ENCODE measurements at places on chromosomes 16 and 17.
A peak's percentile ranks its signal among the peaks of the same experiment; 100 is the strongest.

DNA sequence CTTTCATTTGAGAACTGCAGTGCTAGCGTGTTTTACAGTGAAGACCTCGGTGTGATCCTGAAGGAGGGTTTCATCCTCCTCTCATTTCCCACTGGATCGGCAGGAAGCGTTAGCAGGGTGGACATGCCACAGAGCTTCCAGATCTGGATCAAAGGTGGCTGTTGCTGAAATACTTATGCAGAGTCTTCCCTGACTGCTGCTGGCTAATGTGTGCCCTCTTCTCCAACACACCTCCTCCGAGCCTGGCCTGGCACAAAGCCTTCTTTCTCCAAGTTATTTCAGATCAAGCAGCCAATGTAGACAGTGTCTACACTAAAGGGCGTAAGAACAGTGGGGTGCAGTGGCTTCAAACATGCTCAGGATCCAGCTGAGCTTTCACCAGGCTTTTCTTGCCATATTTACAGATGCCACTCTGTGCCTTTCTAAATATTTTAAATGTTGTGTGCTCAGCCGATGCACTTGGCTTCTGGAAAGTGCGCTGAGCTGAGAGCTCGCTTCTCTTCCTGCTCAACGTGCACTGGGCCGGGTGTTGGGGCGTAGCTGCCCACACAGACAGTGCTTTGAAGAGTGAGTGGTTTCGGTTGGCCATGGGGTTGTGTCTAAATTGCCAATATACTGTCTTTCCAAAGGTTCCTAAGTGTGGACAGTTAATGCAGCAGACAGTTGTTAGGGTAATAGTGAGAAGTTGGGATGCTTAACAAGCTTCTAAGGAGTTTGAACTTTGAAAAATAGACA, 2.1 kb downstream of the ZNF750 start:
- DNase-seq, result no peak

DNA sequence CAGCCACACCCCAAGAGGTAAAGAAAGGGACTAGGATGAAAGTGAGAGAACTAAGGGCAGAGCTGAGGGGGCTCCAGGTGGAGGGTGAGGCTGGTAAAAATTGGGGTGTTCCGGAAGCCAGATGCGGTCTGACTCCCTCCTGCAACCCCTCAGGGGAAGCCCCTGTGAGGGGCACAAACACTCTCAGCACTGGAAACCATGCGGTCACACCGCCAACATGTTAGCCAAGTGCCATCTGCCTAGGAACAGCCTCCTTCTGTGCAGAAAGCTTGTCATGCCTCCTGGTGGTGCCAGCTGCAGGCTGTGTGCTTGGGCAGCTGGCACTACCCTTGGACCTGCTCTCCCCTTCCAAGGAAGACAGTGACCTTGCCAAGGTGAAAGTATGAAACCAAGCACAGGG, 83.5 kb upstream of the RPL38 start:
- no peak for DNase-seq

DNA sequence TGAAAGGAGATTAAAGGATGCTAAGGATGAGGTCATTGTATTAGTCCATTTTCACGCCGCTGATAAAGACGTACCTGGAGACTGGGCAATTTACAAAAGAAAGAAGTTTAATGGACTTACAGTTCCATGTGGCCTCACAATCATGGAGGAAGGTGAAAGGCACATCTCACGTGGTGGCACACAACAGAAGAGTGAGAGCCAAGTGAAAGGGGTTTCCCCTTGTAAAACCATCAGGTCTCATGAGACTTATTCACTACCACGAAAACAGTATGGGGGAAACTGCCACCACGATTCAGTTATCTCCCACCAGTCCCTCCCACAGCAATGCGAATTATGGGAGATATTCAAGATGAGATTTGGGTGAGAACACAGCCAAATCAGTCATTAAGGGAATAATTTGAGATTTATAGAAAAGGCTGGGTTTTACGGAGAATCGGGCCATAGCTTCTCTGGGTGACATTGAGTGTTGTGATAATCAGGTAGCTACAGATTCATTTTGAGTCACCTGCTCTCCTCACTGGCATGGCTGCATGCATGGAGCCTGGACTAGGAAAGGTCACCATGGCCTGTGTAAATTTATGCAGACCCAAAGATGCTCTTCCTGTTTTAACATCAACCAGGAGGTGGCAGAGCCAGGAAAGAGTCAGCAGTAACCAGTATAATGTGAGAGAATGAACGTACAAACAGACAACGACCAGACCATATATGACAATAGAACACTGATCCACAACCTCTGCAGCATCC, 40.5 kb upstream of the DYNLRB2 start:
- DNase-seq, result no peak

GRCh38 chr16:81696961-81697615, 82.0 kb upstream of the PLCG2 start:
- peak; percentile 13 for DNase-seq

GRCh38 chr16:25493136-25493811, 198.5 kb upstream of the HS3ST4 start:
- no peak for DNase-seq

DNA sequence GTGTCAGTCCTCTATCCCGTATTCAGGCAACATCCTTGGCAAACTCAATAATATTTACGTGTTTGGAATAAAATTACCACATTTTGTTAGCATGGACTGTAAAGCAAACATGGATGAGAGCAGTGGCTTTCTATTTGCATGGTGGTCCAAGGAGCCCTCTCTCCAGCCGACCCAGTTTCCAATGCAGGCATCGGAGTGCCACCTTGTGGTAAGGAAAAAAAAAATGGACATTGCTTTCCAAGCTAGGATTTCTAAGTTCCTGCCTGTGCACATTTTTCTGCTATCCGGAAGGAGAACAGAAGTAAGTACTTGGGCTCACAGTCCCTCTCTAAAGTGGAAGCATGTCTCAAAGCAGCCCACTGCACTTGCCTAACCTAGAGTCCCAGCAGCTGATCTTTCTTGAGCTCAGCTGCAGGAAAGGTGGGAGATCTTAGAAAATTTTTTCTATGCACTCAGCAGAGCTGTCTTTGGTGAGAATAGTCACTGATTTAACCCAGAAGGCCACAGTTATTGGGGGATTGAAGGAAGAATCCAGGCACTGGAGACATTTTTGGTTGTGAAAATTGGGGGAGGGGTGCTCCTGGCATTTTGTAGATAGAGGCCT, 46.0 kb upstream of the ERCC4 start:
- no peak for DNase-seq

GRCh38 chr17:9235346-9235745, 214.0 kb downstream of the NTN1 start:
- no peak for DNase-seq

DNA sequence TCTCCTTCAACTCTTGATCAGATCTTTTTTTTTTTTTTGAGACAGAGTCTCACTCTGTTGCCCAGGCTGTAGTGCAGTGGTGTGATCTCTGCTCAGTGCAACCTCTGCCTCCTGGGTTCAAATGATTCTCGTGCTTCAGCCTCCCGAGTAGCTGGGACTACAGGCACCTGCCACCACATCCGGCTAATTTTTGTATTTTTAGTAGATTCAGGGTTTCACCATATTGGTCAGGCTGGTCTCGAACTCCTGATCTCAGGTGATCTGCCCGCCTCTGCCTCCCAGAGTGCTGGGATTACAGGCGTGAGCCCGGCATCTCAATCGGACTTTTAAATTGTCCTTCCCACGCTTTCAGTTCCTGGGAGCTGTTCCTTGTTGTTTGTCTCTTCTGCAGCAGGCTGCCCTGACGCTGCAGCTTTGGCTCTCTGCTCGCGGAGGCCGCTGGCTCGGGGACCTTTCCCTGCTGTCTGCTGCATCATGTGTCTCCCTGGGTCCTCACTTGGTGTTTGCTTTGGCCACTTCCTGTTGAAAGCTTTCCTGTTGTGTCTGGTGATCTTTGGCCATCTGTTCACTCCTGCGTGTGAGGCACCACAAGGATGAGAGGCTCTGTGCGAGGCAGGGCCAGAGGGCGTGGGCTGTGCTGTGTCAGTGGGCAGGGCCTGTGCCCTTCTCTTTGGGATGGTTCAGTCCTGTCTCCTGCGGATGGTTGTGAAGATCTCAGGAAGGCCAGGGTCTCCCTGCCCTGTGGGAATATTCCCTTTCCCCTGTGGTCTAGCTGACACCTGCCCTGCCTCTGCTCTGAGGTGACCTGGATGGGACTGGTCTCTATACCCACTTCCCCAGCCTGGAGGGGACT, 18.4 kb upstream of the CAPN15 start:
- no peak for DNase-seq

- no peak for DNase-seq
Observed at GRCh38 chr17:8598913-8599312, 31.6 kb downstream of the MYH10 start.

GRCh38 chr16:68286153-68287074, 22.1 kb downstream of the SLC7A6 start:
- no peak for DNase-seq

DNA sequence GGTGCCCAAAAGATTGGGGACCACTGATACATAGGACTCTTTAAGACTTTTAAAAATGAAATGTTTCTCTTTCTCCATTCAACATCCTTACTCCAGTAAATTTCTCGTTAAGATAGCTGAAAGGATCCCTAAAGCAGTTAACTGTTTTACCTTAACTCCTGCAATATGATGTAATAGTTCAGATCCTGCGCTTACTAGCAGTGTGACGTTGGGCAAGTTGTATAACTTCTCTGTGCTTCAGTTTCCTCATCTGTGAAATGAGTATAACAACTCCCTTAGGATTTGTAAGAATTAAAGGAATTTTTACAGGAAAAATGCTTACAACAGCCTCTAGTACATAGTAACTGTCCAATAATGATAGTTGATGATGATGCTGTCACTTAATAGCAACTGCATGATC, 158.9 kb downstream of the TANC2 start:
- no peak for DNase-seq

DNA sequence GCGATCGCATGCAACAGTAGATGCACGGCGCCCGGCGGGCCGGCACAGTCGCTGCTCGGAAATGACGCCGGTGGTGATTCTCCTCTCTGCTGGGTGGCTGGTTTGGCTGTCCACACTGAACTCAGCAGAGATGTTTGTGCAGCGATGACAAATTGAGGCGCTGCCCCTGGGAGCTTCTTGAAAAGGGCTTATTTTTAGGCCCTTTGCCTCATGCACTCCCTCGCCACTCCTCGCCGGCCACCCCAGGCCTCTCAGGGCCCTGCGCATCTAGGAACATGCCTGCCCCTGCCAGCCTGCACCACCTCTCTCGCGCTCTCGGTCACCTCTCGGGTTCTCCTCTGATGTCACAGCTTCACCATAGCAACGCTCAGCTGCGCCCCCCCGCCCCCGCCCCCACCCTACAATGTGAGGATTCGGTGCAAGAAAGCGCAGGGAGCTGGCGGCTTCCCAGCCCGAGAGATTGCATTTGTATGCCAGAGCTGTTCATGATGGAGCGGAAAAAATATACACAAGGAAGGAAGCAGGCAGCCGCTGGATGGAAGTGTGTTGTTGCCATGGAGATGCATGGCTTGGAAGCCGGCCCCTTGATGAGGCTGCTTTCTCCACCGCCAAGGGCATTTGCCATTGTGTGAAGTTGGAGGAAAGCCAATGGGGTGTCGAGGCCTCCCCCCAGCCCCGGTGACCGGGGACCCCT, 81.3 kb upstream of the PLCG2 start:
- DNase-seq, result no peak

DNA sequence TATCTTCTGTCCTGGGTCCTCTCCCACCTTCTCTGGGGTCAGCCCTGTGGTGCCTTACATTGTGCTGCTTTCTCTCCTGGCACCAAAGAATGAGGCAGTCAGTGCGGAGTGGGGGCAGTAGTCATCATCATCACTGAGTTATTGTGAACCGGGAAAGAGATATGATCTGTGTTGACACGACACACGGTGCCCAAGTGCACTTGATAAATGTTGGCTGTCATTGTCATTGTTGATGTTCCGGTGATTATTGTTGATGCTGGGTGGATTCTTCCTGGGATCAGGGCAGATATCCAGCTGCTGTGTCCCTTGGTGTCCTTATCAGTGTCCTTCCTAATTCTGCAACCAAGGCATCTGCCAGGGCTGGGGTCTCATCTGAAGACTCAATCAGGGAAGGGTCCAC, 121.7 kb downstream of the ABCC6 start:
- peak; percentile 26 for DNase-seq

DNA sequence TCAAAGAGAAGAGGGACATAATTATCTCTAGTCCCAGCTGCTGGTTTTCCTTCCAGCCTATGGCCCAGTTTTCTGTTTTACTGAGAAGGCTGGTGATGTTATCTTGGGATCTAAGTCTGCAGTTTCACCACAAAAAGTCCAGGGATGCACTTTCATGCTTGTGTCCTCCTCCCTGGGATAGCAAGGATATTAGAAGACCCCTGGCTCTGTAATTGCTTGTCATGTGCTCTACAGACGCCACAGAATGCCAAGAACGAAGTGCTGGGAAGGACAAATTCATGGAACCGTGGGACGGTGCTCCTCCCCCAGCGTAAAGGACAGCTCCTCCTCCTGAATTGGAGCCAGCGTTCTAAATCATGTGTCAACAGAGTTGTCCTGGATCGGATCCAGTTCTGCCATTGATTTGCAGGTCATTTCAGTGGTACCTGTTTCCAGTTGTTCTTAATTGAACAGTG, 8.6 kb downstream of the MAPT start:
- DNase-seq, result no peak

- no peak for DNase-seq
Observed at GRCh38 chr16:80380514-80380913, 160.3 kb upstream of the DYNLRB2 start.

- DNase-seq, result no peak
Observed at GRCh38 chr16:89041571-89042481, 51.8 kb upstream of the ACSF3 start.

GRCh38 chr16:31707743-31708335, 165.8 kb upstream of the ZNF267 start:
- DNase-seq, result no peak

- DNase-seq, result no peak
Observed at GRCh38 chr17:42345396-42346073, 42.7 kb downstream of the STAT3 start.

GRCh38 chr16:59336136-59336695, 602.1 kb upstream of the GOT2 start:
- no peak for DNase-seq

GRCh38 chr16:69727916-69728270, 1.5 kb upstream of the NQO1 start:
- no peak for DNase-seq

DNA sequence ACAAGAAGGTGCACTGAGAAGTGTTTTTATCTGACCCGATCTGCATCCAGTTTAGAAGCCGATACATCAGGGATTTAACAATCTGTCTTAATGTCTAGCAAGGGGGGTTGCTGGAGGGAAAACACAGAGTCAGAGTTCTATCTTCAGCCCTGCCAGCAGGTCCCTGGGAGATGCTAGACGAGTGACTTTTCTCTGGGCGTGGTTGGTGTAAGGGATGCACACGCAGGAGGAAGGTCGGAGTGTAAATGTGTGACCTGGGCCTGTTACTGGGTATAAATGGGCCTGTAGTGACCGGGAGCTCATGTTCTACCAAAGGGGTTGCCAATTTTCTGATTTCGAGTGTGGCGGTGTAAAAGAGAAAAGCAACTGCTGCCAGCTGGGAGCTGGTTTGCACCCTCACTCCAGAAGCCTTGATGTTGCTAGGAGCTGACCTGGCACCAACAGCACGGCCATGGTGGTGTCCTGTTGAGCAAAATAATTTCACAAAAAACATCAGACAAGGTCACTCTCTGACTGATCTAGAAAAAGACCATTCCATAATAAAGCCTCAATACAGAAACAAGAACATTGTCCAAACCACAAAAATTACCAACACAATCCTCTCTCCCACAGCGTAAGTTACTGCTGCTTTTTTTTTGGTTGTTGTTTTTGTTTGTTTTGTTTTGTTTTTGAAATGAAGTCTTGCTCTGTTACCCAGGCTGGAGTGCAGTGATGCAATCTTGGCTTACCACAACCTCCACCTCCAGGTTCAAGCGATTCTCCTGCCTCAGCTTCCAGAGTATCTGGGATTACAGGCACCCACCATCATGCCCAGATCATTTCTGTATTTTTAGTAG, 1.3 kb upstream of the KCTD13 start:
- no peak for DNase-seq

- no peak for DNase-seq
Observed at GRCh38 chr16:47160422-47160821, 16.7 kb upstream of the NETO2 start.
